Muscle of arm (tissue), 14 donors: ENCODE measurements at places on chromosomes 7 and 10. TPM values are rescaled to one million over a fixed set of nuclear protein-coding genes. Genes with fewer than 3 reads are reported as not detected.

DNA sequence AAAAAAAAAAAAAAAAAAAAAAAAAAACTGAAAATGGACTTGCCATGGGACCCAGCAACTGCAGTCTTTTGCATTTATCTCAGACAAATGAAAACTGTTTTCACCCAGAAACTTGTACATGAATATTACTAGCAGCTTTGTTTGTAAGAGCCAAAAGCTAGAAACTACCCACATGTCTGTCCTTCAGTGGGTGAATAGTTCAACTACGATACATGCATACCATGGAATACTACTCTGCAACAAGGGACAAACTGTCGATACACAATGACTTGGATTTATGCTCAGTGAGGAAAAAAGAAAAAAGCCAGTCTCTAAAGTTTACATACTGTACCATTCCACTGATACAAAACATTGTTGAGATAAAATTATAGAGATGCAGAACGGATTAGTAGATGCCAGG is 195.6 kb downstream of the KIAA1217 start:
- no peak for DNase-seq

The HOXA2 gene
- 5.0 TPM for polyA plus RNA-seq

The ACTL6B gene
- not detected for polyA plus RNA-seq

The TRAPPC14 gene
- 12.2 TPM for polyA plus RNA-seq

The MYOZ1 gene
- polyA plus RNA-seq, result 885 TPM

The FXYD4 gene
- polyA plus RNA-seq, result 0.93 TPM
